WTC11 (cell line): ENCODE measurements at places on chromosomes 16 and 17.

- no peak for DNase-seq
Observed at GRCh38 chr17:39756380-39757079, 18.8 kb downstream of the GRB7 start.

DNA sequence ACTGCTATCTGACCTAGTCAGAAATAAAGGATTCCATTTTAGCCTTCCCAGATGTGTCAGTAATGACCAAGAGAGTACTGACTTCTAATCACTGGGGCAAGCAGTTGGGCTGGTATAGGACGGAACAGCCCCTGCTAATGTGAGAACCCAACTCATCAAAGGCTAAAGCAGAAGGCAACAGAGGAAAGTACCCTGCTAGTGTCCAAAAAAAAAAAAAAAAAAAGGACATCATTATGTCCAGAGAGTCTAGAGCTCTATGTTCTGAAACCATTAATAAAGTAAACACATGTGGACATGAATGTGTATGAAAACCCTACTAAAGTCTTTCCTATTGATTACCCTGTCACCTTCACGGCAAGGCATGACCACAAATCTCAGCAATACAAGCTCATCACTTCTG, 85.0 kb downstream of the CYTH1 start:
- no peak for DNase-seq

DNA sequence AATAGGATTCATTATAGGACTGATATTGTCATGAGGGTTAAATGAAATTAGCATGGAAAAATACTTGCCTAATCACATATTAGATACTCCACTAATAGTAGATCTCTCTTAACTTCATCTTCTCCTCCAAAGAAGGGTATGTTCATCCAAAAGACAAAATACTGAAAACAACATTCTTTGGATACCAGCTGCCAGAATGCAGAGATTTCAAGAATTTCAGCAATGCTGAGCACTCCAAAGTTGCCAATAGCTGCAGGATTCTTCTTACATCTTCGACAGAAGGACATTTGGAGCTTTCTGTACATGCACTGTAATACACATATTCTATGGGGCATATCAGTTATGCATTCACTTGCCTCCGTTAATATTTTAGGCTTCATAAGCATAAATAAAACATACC, 436.5 kb downstream of the HAPSTR1 start:
- no peak for DNase-seq

GRCh38 chr17:27855454-27855853, 37.7 kb downstream of the LYRM9 start:
- DNase-seq = no peak

DNA sequence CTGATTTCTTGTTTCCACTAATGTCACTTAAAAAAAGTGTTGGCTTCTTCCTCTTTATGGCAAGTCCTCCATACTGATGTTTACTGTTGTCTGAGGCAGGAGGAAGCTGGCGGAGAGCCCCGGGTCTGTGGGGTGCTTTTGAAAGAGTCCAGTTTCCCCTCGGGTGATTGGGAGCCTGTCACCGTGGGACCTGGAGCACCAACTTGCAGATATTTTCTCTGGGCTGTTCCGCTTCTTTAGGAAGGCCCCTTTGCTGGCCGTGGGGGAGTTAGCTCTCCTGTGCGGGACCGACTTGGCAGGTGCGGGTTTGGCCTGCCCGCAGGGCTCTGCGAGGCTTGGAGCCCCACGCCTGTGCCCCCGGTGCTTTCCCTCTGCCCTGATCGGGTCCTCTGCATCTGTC, 3.1 kb downstream of the BANP start:
- DNase-seq = no peak

GRCh38 chr17:29141514-29141876, 38.7 kb downstream of the MYO18A start:
- no peak for DNase-seq

DNA sequence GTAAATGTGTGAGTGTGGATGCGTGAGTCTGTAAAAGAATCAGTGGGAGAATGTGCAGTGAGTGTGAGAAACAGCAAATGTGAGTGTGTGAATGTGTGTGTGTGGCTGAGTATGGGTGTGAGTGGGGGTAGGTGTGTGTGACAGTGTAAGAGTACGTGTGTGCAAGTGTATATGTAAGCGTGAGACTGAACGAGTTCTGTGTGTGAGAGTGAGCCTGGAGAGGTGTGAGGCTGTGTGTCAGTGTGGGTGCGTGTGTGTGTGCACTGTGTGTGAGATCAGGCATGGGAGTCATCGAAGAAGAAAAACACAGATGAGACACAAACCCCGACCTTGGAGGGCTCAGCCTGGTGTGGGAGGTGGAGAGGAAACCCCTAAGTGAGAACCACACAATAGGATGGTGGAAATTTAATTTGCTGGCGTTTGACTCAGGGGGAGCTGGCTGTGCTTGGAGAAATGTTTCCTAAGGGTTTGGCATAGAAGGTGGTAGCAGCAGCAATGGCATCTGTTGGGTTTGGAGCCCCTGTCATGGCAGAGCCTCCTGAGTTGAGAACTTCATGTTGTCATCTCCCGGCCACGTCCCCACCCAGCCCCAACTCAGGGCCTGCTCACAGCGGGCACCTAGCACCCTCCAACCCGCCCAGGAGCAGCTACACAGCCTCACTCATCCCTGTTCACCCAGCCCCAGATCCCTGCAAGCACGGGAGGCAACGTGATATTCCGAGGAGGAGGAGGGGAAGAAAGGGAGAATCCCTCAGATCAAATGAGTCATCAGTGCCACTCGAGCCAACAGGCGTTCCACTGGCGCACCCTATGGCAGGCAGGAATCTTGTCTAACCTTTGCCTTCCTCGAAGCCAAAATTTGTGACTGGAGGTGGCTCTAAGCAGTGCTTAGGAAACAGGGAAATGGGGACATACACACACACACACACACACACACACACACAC, 14.3 kb upstream of the NUBP1 start:
- DNase-seq = no peak

GRCh38 chr16:76114681-76115080, 162.5 kb upstream of the CNTNAP4 start:
- no peak for DNase-seq

GRCh38 chr17:57044976-57045867, 39.8 kb upstream of the AKAP1 start:
- DNase-seq = no peak

GRCh38 chr17:74274709-74275340, 791 bp downstream of the DNAI2 start:
- DNase-seq = no peak

GRCh38 chr17:57068222-57068658, 16.8 kb upstream of the AKAP1 start:
- peak; percentile 38 for DNase-seq

DNA sequence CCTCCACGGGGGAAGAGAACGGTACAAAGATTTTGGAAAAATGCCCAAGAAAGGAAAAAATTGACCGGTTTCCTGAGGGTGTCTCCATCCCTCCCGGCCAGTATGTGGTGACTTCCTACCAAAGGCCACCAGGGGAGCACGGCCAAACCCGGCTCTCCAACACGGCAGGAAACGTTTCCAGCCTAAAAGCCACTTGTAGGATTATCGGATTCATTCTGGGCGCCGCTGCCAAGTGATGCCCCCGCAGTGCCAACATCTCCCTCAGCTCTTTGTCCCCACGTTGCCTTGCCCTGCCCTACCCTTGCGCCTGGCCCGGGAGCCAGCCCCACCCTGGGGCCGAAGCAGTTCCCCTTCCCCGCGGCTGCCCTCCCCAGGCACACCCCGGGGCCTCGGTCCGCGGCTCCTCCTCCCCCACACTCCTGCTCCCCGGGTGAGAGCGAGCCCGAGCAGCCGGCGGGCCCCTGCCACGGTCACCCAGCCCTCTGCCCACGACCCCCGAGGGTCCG, 688 bp downstream of the CRK start:
- DNase-seq = peak; percentile 65

DNA sequence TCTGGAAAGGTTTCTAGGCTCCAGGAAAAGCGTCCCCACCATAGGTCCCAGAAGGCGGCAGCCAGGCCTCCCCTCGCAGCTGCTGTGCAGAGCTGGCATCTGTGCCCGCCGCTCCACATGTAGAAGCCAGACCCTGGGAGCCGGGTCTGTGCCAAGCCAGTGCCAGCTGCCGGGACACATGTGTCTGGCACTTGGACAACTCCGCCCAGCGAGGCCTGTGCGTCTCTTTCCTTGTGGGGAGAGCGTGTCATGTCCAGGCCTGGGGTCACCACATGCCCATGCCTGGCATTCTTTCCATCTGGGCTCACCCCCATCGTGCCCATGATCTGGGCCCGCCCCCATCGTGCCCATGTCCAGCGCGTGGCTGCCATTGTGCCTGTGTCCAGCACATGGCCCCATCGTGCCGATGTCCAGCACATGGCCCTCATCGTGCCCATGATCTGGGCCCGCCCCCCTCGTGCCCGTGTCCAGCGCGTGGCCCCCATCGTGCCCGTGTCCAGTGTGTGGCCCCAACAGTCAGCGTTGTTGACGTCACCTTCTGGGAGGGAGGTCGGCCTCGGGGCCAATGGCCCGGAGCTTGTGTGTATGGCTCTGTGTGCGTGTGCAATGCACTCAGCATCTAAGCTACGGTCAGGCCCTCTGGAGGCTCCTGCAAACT, 13.3 kb upstream of the ACSF3 start:
- DNase-seq = no peak

- no peak for DNase-seq
Observed at GRCh38 chr16:27503662-27504061, 46.1 kb downstream of the GTF3C1 start.

DNA sequence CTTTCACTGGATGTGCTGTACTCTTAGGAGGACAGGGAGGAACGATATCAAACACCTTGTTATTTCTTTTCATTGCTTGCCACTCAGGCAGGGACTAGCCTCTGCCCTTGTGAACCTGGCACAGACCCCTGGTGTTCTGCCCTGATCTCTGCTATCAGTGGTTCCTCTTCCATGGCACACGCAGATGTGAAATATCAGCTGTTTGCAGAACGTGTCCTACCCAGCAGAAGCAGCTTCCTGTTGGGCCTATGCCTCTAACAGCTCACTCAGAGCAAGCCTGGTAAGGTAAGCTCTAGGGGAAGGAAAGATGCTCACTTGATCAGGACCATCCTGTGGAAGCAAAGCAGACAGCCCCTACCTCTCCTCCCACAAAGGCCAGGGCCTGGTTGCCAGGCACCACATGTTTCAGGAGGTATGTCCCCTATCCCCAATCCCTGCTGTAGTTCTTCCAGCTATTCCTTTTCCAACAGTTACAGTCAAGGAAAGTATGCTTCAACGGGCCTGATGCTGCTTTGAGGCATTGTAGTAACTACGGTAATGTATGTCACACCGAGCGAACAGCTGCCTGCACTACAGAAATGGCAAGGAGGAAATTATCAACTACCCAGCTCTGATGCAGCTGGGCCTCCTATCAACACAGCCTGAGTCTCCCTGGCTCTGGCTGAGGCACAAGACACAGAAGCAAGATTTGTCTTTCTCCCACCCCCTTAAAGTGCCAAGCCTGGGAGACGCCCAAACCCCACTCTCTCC, 41.3 kb upstream of the GFOD2 start:
- no peak for DNase-seq

DNA sequence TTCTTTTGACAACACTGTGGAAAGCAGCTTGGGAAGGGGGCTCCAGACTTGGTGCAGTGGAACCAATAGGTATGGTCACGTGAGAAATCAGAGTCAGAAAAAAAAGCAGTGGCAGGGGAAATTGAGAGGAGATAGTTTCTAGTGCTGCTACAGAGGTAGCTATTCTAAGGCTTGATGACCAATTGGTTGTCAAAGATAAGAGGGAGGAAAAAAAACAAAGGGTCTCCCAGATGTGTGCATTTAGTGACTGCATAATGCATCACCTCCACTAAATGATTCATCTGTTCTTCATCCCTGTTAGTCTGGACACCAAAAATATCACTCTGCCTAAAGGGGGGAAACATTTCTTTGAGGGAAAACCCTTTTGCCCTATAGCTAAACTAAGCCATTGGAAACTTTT, 56.5 kb downstream of the PIGL start:
- no peak for DNase-seq

DNA sequence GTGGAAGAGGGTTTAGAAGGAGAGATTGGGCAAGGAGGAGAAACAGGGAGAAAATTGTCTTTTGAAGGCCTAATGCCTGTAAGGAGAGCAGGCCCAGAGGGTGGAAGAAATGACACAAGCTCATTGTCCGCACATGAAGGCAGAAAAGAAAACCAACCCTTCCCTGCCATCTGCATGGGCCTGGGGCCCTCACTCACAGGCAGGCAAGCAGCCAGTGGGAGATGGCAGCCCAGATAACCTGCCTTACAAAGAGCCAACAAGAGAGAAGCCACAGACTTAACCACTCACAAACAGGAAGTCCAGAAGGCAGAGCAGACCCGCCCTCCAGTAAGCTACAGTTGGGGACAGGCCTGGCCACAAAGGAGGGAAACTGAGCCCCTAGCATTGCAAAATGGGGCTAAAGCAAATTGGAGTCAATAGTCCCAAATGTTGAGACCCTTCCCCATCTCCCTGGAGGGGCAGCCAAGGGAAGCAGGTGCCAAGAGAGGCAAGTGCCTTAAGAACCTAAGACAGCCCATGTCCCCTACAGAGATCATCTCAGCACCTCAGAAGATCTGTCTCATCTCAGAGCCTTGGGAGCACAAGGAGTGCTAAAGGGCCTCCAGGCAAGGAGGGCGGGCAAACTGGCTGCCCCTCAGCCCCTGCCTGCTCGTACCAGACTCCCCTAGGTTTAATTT, 7.3 kb upstream of the TSPOAP1 start:
- DNase-seq = no peak

GRCh38 chr16:54649876-54650275, 280.8 kb upstream of the IRX5 start:
- no peak for DNase-seq

DNA sequence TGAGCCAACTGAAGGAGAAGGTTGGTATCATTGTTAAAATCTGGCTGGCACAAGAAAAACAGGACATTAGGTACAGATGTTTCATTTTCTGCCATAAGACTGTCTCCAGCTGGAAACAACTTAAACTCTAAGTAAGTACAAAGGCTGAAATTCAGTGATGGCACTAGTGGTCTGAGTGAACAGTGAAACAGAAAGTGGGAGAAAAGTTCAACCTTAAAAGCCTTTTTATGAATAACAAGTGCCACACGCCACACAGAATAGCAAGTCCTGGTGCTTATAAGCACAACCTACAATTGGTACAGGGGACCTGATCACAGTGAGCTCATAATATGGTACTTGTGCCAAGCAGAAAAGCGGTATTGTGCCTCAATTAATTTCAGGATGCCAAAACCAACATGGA, 56.7 kb downstream of the CEP112 start:
- DNase-seq = no peak

- DNase-seq = no peak
Observed at GRCh38 chr16:65702707-65703402, 581.0 kb upstream of the CDH11 start.

GRCh38 chr17:46009681-46010596, 10.9 kb downstream of the STH start:
- DNase-seq = no peak

- peak; percentile 70 for DNase-seq
Observed at GRCh38 chr17:39200070-39200879, at the start of gene RPL19. Gene RPL19, plus strand, starts transcription at chr17:39200283. Its CDS starts 62 bp downstream, at chr17:39200345.

GRCh38 chr16:50224286-50224685, 42.1 kb upstream of the ADCY7 start:
- DNase-seq = no peak
